ENCODE measurements at places on chromosomes 4 and X.
A peak's percentile ranks its signal among the peaks of the same experiment; 100 is the strongest.

DNA sequence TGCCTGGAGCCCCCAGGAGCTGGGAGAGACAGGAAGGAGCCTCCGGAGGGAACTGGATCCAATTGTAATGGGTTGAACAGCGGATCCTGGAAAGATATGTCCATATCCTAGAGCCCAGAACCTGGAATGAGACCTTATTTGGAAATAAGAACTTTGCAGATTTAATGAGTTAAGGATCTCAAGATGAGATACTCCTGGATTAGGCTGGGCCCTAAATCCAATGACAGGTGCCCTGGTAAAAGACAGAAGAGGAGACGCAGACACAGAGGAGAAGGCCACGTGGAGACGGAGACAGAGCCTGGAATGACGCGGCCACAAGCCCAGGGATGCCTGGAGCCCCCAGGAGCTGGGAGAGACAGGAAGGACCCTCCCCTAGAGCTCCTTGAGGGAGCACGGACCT, 34.1 kb downstream of the P2RY8 start:
- no peak for DNase-seq

GRCh38 chr4:87093443-87094123, 126.8 kb downstream of the KLHL8 start:
- DNase-seq: no peak

- no peak for DNase-seq
These were observed 412.2 kb downstream of the RPA4 start for GRCh38 chrX:97295954-97296353.

- no peak for DNase-seq
These were observed 28.2 kb upstream of the RASSF6 start for GRCh38 chr4:73648478-73648877.

GRCh38 chr4:184286358-184286757, 68.7 kb upstream of the ENPP6 start:
- no peak for DNase-seq

DNA sequence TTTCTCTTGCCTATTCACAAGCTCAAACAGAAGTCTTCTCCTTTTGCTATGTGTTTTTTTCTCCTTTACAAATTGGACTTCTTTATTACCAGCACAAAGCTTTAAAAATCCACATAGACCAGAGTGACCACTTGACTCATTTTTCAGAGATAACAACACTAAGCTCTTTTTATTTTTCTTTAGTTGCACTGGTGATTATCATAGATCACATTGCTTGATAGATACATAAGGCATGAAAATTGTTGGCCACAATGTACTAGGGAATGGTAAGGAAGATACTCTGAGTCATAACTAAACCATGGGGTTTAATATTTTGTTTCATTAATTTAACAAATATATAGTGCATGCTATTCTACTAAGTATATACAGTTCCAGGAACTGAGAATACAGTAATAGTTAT, 159.0 kb downstream of the GASK1B start:
- no peak for DNase-seq

DNA sequence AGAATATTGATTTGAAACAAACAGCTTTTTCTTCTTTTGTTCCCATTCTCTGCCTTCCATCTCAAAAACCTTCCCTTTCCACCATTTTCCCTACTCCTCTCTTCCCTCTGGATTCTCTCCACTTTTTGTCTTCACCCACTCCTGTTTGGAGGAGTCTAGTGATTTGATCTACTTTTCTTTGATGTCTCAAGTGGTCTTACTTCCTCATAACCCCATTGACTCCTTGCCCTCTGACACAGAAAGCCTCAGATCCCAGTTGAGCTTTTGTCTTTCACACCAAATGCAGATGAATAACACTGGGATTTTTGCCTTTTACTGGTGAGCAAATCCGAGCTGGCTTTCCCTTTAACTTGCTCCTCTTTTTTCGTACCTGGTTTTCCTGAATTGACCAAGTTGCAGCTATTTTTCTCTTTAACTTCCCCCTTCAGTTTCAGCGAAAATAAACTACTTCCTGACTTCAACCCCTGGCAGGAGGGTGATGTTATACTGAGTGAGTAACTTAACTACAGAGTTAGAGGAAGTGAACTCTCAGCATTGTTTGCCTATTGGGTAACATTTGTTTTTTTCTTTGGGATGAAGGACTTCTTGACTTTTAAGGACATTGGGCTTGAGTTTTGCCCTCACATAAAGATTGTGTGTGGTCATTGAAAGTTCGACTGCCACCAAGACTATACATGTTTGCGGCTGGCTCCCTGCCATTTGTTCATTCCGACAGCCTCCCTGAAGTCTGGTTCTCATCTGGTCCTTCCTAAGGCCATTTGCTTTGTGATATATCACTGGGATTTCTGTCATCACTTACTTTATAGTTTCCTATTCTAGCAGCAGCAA, 392.8 kb upstream of the NR3C2 start:
- DNase-seq: no peak

DNA sequence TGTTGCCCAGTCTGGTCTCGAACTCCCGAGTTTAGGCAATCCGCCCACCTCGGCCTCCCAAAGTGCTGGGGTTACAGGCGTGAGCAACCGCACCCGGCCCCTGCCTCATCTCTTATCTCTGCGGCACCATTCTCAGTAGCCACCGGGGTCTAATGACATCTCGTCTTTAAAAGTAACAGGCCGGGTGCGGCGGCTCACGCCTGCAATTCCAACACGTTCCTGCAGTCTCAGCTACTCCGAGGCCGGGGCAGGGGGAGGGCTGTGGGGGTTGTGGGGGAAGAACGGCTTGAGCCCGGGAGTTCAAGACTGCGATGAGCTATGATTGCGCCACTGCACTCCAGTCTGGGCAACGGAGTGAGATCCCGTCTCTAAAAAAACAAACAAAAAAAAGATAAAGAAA, 28.8 kb downstream of the ING2 start:
- DNase-seq: no peak

- no peak for DNase-seq
These were observed 53.8 kb downstream of the APLN start for GRCh38 chrX:129600981-129601424.

DNA sequence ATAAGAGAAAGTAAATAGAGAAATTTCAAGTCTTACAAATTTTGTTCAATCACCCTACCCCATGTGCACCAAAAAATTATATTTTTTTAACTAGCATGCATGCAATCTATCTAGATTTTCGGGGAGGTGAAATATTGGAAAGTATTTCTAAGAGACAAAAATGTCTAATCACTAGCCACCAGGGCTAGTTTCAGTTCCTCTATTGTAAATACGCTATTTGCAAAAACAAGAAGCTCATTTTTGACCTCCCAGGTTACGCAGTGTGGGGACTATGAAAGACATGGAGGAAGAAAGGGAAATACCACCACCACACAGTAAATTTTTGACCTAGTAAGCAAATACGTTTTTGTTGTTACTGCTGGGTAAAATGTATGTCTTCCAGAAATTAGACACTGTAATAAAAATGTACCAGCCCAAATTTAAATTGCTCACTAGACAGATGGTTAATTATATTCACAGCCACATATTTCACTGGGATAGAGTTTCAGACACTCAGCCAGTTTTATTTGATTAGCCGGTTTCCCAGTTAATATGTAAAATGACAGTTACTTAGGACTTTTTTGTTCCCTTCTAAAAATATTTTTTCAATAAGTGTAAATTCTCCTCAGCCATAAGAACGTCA, 2.2 kb downstream of the NEXMIF start:
- DNase-seq: peak; percentile 46

DNA sequence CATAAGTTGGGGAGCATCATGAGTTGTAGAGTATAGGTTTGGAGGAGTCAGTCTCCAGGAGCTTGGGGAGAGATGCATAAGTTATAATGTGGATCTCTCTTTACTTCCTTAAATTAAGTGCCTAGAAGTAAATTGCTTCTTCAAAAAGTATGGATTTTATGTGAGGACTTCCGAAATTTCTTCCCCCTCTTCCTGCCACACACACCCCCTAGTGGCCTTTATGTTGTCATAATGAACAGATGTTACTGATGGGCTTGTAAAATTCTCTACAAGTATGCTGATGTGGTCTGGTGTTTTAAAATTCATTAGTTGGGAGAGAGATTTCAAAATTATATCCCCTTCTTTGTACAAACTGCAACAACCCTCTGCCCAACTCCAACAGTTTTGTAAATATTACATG, 2.3 kb upstream of the METTL14 start:
- DNase-seq: no peak

GRCh38 chr4:55947912-55948725, 626 bp upstream of the CEP135 start:
- DNase-seq: peak; percentile 32

GRCh38 chr4:89482926-89483595, 175.5 kb upstream of the GPRIN3 start:
- no peak for DNase-seq

DNA sequence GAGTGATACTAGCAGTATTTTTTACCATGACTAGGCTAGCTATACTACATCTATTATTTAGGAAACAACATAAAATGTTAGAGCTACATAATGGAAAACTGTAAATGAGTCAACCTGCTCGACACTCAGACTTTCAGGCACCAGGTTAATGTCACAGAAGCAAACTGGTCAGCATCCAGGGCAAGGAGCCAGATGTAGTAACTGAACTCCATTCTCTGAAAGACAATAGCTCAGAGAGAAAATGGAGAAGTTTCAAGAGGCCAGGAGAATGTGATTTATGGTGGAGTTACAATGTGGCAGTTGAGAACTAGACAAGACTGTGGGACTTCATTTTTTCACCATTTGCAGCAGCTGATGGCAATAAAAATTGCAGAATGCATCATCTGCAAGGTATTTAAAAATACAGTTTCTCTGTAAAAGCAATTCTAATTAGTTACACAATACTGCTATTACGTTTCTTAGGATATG, 342.7 kb upstream of the PABPC4L start:
- no peak for DNase-seq

DNA sequence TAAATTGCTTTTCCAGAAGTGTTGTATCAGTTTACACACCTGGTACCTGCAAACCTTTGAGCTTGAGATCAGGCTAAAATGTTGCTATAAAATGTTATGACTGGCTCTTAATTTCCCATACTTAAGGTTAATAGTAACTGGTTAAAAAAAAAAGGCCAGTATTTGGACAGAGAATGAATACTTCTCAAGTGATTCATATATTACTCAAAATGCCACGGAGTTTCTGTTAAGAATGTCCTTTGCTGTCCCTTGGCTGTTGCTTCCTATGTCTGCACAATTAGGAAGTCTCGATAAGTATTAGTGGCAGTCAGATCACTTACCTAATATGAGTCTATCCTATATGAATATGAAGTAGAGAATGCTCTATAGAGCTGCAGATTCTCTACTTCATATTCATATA, 232.2 kb upstream of the IGFBP7 start:
- no peak for DNase-seq

DNA sequence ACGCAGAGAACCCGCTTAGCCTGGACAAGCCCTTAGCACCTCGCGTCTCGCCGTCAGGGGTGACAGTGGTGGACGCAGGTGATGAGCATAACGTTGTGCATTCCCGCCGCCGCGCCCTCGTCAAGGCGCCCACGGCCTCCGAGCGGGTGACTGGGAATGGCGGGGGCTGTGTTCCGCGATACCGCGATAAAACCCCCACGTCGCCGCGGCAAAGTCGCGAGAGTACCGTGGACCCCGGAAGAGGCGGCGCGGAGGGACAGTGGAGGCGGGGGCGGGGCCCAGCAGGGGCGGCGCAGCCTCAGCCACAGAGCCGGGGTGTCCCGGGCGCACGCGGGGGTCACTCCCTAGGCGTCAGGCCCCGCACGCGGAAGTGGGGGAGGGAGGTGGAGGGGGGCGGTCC, 53.8 kb downstream of the ZFYVE28 start:
- DNase-seq: no peak

All from memory B cell (primary cell).